ENCODE measurements at places on chromosomes 5 and 9. TPM values are rescaled to one million over a fixed set of nuclear protein-coding genes. Genes with fewer than 3 reads are reported as not detected.

The CAVIN4 gene
- polyA plus RNA-seq = 4.5 TPM

The MYMK gene
- polyA plus RNA-seq = not detected

The MAT2B gene
- polyA plus RNA-seq = 75.7 TPM

GRCh38 chr5:154923441-154924430 lies 14.3 kb downstream of the GEMIN5 start:
- no peak for DNase-seq

The ISOC1 gene
- 30.7 TPM for polyA plus RNA-seq

DNA sequence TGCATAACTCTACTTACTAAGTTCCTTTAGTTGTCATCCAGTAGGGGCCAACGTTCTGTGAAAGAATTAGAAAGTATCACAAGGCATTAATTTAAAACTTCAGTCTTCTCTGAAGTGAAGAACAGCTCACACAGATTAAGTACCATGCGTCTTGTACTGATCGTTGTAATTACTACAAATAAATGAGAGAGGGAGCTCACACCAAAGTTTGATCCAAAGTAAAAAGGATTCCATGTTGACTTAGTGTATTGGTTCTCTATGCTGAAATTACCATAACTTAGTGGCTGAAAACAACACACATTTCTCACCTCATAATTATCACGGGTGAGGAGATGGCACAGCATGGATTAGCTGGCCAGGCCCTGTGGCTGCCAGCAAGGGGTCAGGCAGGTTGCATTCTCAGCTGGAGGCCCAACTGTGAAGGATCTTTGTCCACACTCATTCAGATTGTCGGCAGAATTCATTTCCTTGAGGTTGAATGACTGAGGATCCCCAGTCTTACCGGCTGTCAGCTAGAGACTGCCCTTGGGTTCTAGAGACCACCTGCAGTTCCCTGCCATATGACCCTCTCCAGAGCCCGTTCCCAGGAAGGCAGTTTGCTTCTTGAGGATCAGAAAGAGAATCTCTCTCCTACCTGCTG lies 169.1 kb downstream of the YTHDC2 start:
- no peak for DNase-seq

DNA sequence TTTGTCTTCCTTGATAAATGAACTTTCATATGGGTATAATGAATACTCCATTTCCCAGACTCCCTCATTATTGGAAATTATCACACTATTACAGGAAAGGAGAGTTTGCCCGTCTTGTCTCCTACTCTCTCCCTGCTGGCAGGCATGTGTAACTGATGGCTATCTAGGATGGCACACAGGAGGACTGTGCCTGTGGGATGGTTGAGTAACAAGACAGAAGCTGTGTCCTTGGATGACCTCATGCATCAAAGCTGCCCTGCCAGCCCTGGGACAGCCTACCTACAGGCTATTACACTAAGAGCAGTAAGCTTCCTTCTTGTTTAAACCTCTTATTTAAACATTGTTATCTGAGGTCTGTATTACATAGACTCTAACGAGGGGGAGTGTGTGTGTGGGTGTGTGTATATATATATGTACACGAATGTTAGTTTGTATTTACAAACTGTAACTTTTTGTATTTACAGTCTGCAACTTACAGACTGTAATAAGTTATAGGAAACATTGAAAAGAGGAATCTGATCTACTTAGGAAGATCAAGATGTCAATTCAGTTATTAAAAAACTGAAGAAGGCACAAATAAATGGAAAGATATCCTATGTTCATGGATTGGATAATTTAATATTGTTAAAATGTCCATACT lies 247.6 kb upstream of the ACO1 start:
- no peak for DNase-seq

- no peak for DNase-seq
Measured at GRCh38 chr5:122312591-122313406, 762 bp downstream of the SNCAIP start.

The RLN1 gene
- 0.37 TPM for polyA plus RNA-seq

DNA sequence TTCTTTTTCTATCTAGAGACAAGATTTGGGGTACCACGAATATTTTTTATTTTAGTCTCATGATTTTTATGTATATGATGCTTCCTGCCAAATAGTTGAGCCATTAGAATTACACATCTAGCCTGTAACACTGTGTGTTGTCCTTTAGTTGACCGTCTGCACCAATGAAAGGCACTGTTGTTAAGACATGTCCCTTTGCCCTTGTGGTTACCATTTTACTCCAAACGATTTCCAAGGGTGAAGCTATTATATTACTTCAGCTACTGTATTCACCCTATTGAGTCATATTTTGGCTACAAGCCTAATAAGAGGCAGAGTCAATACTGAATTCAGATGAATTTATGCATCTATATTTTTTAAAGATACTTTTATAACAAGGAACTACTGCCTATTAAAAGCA lies 207.6 kb downstream of the CETN3 start:
- no peak for DNase-seq

The TUSC1 gene
- 19.5 TPM for polyA plus RNA-seq

GRCh38 chr5:143850050-143850683 lies 38.2 kb downstream of the HMHB1 start:
- no peak for DNase-seq

DNA sequence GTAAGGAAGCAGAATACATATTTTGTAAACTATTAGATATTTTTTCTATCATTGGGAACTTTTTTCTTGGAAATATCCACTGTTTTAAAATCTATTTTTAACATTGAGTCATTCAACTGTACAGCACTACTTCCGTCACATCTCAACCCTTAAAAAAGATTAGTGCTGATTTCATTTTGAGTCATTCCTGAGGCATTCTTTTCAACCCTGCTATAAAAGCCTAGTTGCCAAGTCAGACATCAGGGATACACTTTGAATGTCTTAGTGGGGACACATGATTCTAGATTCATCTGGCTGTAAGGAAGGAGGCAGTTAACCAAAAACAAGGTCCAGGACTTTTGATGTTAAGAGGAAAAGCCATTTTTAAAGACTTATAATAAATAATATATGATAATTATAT lies 160.9 kb downstream of the GIN1 start:
- no peak for DNase-seq

DNA sequence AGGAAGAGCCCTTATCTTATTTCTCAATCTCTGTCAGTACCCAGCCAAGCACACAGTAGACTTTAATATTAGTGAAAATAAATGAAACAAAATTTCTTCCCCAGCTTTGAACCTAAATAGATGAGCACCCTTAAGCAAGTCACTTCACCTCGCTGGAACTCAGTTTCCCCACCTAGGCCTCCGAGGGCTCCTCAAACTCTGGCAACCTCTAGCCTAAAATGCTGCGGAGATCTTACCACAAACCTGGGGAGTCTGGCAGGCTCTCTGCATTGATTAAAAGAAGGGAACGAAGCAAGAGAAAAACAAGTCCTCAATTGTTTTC lies 326 bp downstream of the RIGI start:
- no peak for DNase-seq
